ENCODE measurements at places on chromosomes 7 and 10.

GRCh38 chr10:65142641-65143435, 1621.6 kb downstream of the REEP3 start:
- no peak for DNase-seq

DNA sequence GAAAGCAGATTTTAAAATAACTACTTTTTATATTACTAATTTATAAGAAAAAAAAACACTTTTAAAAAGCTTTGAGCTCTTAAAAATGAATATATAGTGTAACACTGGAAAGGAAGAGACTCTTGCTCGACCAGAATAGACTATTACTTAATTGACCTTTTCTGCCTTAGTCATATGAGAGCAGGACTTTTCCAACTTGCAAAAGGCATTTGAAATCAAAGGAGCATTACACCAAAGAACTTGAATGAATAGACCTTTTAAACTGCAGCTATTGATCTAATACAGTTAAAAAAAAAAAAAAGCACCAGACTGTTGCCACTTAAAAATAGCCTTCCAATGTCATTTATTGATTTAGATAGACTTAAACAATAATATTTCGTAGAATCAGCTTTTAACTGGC, 17.2 kb upstream of the SEMA3D start:
- no peak for DNase-seq

DNA sequence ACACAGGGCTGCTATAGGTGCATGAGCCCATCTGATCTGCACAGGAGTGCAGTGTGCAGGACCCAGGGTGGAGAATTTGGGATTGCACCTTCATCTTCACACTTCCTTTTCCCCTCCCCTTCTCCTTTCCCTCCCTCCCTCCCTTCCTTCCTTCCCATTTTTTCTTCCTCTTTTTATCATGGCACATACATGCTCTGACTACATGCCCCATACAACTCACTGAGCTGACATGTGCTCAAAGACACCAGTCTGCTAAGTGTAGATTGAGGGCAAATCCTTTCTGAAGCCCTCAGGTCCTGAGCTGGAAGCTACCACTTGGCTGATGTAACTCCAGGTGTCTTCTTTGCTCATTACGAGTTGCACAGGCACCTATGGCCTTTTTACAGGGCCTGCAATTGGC, 365.3 kb upstream of the ZNF32 start:
- DNase-seq = no peak

DNA sequence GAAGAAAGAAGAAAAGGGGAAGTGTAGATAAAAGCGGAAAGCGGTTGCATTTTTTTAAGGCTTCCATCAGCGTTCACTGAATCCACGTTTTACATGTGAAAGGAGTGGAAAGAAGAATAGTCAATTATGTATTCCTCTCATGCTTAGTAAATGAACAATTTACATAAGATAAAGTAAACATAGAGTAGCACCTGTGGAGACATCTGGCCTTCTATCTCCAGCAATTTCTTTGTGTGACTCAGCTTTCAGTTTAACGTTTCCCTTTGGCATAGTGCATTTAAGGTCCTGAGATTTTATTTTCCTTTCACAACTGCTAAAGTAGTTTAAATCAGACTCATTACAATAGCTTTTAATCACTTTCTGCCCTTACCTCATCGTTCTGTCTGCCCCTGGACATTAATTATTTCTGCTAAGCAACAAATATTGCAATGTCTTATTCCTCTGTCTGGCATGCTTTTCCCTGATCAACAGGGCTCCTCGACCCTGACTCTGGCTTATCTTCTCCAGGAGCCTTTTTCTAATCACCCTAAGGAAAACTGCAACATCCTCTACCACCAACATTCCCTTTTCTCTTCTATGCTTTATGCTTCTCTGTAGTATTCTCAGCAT, 383.5 kb upstream of the VWC2 start:
- no peak for DNase-seq

DNA sequence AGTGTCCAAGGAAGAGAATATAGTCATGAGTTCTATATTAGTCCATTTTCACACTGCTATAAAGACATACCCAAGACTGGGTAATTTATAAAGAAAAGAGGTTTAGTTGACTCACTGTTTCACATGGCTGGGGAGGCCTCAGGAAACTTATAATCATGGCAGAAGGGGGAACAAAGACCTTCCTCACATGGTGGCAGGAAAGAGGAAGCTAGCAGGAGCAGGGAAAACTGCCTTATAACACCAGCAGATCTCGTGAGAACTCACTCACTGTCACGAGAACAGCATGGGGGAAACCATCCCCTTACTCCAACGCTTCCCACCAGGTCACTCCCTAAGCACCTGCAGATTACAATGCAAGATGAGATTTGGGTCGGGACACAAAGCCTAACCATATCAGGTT, 139.0 kb upstream of the ZNF438 start:
- no peak for DNase-seq

Measured in T-helper 17 cell (primary cell).